Brain (organoid and tissue), 16 donors: ENCODE measurements at places on chromosomes 13 and 19. TPM values are rescaled to one million over a fixed set of nuclear protein-coding genes. Genes with fewer than 3 reads are reported as not detected.

The ACER1 gene
- not detected for polyA plus RNA-seq

The SLITRK5 gene
- polyA plus RNA-seq, result 0.64 TPM

The LYPD4 gene
- not detected for polyA plus RNA-seq

The CACNA1A gene
- 305 TPM for polyA plus RNA-seq

The TNFSF13B gene
- polyA plus RNA-seq, result 0.32 TPM

The IGSF23 gene
- not detected for polyA plus RNA-seq

The ZFP14 gene
- polyA plus RNA-seq, result 1.8 TPM

The KCNJ14 gene
- polyA plus RNA-seq, result 0.80 TPM

The ZNF506 gene
- polyA plus RNA-seq, result 14.4 TPM

The FFAR2 gene
- 0.15 TPM for polyA plus RNA-seq

The CKAP2 gene
- polyA plus RNA-seq, result 13.0 TPM

The FKRP gene
- polyA plus RNA-seq, result 9.0 TPM

The BLVRB gene
- polyA plus RNA-seq, result 24.4 TPM

The KLK3 gene
- polyA plus RNA-seq, result not detected

The ZBTB45 gene
- polyA plus RNA-seq, result 16.1 TPM

The KLK1 gene
- polyA plus RNA-seq, result not detected

The CPT1C gene
- 65.1 TPM for polyA plus RNA-seq

The CASP14 gene
- not detected for polyA plus RNA-seq

The CYP4F22 gene
- not detected for polyA plus RNA-seq

The NTN5 gene
- polyA plus RNA-seq, result 0.78 TPM

The NLRP7 gene
- polyA plus RNA-seq, result not detected

The CTU1 gene
- 3.4 TPM for polyA plus RNA-seq

The ABHD17A gene
- polyA plus RNA-seq, result 124 TPM

The ZNF534 gene
- 0.27 TPM for polyA plus RNA-seq

The ZNF177 gene
- polyA plus RNA-seq, result 10.2 TPM

The TSHZ3 gene
- polyA plus RNA-seq, result 17.6 TPM

The LILRB4 gene
- polyA plus RNA-seq, result 4.7 TPM
